ENCODE measurements at places on chromosomes 7 and 10. TPM values are rescaled to one million over a fixed set of nuclear protein-coding genes. Genes with fewer than 3 reads are reported as not detected.

DNA sequence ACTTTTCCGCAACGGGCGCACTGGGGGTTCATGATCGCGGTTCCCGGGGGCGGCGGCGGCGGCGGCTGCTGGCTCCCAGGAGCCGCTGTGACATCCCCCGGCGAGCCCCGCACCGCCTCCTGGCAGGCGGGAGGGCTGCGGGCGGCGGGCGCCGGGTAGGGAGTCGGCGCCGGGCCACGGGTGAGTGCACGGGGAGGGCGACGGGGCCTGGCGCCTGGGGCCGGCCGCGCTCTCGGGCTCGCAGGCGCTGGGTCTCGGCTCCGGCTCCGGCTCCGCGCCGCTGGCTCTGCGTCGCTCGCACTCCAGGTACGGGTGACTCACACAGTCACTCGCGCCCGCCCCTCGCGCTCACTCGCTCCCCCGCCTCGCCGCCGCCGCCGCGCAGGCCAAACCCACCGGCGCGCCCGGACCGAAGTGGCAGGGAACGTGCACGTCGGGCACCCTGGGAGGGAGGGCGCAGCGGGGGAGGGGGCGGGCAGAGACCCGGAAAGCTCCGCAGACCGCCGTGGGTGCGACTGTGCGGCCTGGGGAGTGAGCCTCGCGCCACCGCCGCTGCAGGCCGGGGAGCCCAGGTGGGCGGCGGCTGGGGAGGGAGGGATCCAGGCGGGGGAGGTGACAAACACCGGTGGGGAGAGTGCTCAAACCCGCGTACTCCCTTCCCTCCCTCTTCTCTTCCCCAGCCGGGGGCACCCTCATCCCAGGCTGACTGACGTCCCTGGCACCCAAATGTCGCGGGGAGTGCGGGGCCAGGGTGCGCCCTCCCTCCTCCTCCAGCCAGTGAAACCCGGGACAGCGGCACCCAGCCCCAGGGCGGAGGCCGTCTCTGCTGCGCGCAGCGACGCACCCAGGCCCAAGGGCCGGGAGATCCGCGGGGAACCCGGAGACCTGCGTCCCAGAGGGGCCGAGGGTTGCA is 276.9 kb upstream of the NEBL start:
- no peak for DNase-seq

- DNase-seq: no peak
These were observed 12.1 kb downstream of the ENTPD1 start for GRCh38 chr10:95767884-95768556.

Gene FAM241B
- 8.3 TPM for polyA plus RNA-seq

- DNase-seq: no peak
These were observed 158.0 kb downstream of the CACNB2 start for GRCh38 chr10:18298256-18298655.

DNA sequence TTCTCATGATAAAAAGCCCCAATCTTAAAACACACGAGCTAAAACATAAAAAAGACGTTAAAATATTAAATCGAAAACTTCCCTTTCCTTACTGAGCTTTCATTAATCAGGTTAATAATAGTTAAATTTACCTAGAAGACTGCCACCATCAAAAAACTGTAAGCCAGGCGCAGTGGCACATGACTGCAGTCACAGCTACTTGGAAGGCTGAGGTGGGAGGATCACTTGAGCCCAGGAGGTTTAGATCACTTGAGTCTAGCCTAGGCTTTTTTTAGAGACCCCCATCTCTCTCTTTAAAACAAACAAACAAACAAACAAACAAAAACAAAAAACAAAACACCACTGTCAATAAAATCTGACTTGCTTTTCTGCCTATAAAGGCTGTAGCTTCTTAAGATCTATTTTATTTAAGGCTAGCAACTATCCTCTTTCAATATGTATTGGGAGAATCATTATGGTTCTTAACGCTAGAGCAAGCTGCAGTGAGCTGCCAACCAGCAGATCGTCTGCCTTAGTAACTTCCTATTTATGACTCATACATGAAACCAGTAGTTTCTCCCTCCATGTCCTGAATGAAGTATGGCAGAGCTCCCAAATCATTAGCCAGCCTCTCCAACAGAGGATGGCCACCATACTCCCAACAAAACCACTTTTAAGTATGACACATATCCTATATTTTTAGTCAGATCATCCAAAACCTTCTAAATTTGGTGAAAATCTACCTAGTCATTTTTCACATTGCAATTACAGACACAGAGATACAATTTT is 163.7 kb downstream of the SRPK2 start:
- DNase-seq: no peak

Gene ENTPD1
- 8.2 TPM for polyA plus RNA-seq

DNA sequence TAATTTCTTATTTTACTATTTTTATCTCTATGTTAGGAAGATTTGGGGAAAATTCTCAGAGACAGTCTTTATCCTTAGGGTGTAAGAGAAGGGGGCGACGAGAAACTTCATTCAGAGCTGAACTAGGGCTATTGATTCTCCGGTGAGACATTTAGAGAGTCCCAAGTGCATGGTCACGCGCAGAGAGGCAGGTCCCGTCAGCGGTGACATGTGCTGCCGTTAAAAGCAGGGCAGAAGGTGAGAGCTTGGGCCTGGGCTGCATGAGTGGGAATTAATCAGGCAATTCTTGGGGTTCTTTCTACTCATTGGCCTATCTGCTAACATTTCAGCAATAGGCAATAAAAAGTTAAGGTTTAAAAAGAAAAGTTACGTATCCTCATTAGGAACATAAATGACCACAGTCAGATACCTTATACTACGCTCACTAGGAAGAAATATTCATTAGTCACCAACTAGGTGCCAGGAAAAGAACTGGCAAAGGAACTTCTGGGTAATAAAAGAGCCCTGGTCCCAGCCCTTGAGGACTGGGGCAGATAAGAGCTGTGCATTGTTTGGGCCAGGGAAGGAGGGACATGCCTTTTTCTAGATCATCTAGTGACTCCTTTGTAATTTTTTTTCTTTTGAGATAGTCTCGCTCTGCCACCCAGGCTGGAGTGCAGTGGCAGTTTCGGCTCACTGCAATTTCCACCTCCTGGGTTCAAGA is 21.2 kb downstream of the PRKCQ start:
- no peak for DNase-seq

GRCh38 chr7:28872226-28872625 is 85.9 kb downstream of the TRIL start:
- no peak for DNase-seq

Gene GIMAP5
- polyA plus RNA-seq: 39.8 TPM

Measured in thymus (tissue), 14 donors.